GM19239 (cell line): ENCODE measurements at places on chromosomes 7 and 10.
A peak's percentile ranks its signal among the peaks of the same experiment; 100 is the strongest.

- no peak for DNase-seq
These were observed 19.8 kb upstream of the BMPER start for GRCh38 chr7:33885290-33886148.

- DNase-seq, result no peak
These were observed 251.6 kb upstream of the MKLN1 start for GRCh38 chr7:131076032-131076431.

DNA sequence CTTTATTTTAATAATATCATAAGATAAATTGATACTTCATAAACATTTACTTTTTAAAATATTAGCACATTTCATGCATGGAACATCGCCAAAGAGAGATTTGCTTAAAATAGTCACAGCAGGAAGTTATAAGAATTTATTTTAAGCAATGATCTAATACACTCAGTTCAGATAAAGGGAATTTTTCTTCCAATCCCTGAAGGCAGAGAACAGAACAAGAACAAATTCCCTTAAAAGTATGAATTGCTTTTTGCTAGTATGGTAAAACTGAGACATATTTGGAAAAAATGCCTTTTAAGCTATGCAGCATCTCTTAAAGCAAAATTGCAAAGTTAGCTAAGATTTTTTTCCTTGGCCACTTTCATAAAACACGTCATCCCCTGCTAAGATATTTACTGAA lies 91.0 kb downstream of the SEMA3D start:
- DNase-seq, result no peak

GRCh38 chr10:66180581-66181318 lies 745.1 kb upstream of the LRRTM3 start:
- peak; percentile 21 for DNase-seq

- DNase-seq, result no peak
These were observed 1.7 kb downstream of the DDX21 start for GRCh38 chr10:68957654-68958053.

- no peak for DNase-seq
These were observed 213.9 kb downstream of the MAD1L1 start for GRCh38 chr7:2018569-2019460.

DNA sequence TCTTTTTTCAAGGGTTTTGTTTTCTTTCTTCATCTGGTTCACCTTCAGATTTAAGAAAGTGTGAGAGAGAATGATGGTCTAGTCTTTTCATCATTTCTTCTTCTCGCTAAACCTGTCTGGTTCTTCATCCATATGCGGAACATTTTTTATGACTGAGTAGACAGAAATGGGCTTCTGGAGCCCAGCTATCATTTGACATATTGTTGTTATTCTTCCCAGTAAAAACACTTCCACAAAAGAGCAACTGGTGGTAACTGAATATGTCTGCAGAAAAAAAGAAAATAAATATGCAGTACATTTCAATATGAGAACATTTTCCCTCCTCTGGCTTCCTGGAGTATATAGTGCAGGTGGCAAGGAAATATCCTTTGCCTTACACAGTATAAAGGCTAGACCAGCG lies 209.5 kb downstream of the JCAD start:
- DNase-seq, result no peak

- no peak for DNase-seq
These were observed 91.3 kb upstream of the FAM171A1 start for GRCh38 chr10:15462253-15462897.

DNA sequence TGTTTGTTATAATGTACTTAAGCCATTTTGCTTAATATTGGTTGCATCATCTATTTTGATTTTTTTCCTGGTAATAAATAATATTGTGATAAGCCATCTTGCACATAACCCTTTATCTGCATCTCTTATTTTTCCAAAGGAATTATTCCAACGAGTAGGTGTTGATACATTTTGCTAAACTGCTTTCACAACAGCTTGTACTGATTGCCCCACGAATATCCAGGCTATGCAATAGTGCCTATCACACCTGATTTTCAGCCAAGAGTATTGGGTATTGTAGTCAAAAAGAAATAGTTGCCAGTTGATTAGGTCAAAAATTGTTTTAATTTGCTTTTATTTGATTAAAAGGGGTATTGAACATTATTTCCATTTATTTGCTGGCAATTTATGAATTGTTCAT lies 20.7 kb downstream of the CREB5 start:
- DNase-seq, result no peak

DNA sequence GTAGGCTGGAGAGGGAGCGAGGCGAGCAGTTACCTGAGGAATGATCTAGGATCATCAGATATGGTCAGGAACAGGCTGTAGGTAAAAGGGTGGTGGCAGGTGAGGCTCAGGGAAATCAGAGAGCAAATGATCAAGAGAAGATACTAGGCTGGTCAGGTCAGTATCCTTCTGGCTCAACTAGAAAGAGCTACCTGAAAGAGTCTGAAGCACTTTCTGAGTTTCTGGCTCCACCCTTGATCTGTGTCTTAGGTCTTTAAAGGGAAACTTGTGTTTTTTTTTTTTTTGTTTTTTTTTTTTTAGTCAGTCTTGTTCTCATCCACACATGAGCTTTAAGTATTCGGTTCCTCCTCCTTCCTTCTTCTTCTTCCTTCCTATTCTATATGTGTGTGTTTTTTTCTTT lies 10.5 kb downstream of the ADAM22 start:
- no peak for DNase-seq

DNA sequence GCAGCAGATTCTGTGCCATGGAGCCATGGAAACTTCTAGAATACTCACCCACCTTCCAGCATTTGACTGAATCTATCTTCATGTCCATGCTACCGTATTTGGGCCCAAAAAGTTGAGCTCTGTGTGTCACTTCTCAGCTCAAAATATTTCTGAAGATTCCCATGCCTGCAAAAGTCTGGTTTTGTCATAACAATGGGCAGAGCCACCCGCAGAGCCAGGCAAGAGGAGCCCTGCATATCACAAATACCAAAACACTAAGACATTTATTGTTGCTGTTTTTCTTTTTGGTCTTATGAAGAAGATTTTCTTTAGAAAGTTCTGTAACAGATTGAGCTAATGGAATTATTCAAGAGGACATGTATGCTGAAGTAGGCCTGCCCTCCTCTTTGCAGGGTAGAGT lies 68.1 kb downstream of the PRTFDC1 start:
- DNase-seq, result no peak

DNA sequence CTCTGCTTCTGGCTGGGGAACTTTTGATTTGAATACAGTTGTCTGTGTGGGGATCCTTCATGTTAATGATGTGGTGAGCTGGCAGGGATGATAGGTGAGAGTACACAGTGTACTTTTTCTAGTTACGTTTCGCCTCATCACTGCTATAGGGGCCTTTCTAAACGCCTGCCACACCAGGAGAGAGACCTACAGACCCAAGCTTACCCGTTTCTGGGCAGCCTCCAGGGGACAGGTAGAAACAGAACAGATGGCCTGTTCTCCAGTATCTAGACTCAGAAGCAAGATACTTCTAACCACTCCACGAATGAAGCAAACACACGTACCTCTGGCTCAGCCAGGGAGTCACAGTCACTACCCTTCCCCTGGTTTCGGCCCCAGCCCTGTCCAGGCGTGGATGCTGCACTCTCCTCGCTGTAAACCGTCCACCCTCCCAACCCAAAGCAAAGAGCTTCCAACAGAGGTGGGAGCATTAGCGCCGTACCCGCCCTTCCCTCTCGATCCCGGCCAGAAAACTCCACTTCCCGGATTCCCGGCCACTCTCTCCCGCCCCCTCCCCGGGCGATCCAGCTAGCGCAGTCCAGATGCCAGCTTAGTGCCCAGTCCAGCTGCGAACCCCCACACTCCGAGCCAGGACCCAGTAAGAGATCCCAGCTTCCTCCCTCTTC lies 1.2 kb downstream of the CCDC6 start:
- peak; percentile 24 for DNase-seq
